ENCODE measurements at places on chromosomes 16 and 17. TPM values are rescaled to one million over a fixed set of nuclear protein-coding genes. Genes with fewer than 3 reads are reported as not detected.

Gene HBA2
- not detected for polyA plus RNA-seq

Gene SIAH1
- 13.6 TPM for polyA plus RNA-seq

Gene DNAJA2
- 81.4 TPM for polyA plus RNA-seq

Gene ZG16B
- 0.54 TPM for polyA plus RNA-seq

Gene PPM1E
- 0.09 TPM for polyA plus RNA-seq

Gene AIPL1
- polyA plus RNA-seq: not detected

Gene EPX
- not detected for polyA plus RNA-seq

Gene SECTM1
- polyA plus RNA-seq: 2.5 TPM
